ENCODE measurements at places on chromosomes 6 and 20. TPM values are rescaled to one million over a fixed set of nuclear protein-coding genes. Genes with fewer than 3 reads are reported as not detected.

GRCh38 chr6:121443971-121444541 lies 8.6 kb downstream of the GJA1 start:
- peak; percentile 63 for DNase-seq

DNA sequence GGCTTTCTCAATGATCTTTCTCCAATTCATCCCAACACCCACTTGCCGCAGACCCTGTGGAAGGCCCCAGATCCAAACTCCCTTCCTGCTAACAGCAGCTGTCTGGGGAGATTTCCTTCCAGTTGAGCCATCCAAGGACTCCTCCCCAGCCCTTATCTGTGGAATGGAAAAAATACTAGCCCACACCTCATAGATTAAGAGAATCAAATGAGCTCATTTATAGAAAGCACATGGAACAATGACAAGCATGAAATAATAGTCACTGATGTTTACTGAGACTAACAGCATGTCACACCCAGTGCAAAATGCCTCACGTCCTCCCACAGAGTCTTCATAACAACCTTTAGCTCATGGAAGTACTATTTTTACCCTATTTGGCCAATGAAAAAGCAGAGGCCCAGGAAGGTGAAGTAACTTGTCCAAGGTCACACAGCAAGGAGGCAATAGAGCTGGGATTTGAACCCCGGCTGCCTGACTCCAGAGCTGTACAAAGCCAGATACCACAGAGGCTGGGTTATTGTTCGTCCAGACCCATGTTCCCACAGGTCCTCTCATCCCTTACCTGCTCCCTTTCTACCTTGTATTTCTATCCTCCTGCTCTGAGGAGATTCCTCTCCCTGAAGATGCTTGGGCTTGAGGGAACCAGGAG lies 23.4 kb upstream of the PTGIS start:
- DNase-seq = peak; percentile 76

GRCh38 chr6:2949536-2950083 lies 21.8 kb downstream of the SERPINB6 start:
- no peak for DNase-seq

The TNFRSF6B gene
- 3.4 TPM for total RNA-seq

All from skin of body (tissue), 3 donors.